ENCODE measurements at places on chromosomes 11 and 22.

GRCh38 chr11:134901542-134901941 lies 489.5 kb upstream of the B3GAT1 start:
- DNase-seq = no peak

GRCh38 chr22:50011447-50012210 lies 936 bp downstream of the IL17REL start:
- DNase-seq = no peak

DNA sequence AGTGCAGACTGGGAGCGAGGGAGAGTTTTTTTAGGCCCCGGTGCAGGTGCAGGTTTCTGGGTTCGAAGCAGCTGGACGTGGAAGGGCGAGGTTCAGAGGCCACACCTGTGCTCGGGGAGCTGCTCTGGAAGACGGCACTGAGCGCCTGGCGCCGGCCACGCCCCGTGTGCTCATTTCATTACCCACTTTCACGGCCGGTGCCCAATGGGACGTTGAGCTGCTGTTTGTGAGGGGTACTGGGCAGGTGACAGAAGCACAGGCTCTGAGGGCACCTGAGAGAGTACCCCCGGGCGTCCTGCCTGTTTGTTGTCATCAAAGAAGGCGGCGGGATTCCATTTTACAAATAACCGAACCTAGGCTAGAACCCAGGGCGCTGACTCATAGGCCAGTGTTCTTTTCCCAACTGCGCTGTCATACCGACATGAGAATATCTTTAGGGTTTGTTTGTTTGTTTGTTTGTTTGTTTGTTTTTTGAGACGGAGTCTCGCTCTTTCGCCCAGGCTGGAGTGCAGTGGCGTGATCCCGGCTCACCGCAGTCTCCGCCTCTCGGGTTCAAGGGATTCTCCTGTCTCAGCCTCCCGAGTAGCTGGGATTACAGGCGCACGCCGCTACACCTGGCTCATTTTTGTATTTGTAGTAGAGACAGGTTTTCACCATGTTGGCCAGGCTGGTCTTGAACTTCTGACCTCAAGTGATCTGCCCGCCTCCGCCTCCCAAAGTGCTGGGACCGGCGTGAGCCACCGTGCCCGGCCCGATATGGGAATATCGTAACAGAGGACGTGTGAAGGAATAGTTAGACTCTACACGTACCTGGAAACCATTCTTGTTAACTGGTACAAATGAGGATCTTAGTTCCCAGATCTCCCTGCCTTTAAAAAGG lies 16.6 kb upstream of the SPTBN2 start:
- peak; percentile 37 for DNase-seq

DNA sequence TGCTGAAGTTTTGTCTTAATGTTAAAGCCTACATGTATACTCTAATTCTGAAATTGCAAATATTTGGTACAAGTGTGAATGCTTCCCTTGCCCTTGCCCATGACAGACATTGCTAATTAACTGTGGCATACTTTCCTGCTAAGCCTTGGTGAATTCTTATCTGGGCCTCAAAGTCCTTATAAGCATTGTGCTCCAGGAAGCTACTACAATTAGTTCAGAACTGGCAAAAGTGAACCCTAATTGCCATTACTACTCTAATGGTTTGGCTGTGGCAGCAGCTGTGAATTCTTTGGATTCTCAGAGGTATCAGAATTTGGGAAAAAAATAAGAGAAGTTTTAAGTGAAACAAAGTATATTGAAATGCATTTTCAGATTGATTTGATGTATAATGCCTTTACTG lies 24.3 kb downstream of the EMSY start:
- no peak for DNase-seq

DNA sequence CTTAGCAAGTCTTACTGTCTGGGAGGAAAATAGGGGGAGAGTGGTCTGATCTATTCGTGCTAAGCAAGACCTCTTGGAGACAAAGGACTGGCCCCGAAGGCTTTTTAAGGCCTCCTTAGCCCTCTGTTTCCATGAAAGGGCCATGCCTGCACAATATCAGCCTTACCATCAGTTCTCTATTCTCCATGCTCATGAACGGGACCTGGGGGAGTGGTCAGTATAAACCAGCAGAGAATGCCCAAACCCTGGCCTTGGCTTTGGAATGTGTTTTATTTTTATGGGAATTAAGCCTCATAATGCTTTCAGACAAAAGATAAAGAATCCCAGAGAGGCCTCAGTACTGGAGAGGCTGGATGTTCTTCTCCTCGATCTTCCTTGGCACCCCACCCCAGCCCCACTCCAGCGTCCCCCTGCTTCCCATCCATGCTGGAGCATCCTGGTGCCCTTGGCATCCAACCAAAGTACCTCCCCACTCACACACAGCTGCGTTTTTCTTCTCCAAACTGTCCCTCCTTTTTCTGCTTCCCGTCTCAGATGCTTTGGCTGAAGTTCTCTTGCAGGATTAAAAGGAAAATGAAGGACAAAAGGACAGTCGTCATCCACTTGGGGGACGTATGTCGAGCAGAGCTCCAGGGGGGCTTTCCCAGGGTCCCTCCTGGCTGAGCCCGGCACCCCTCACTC lies 18.6 kb downstream of the FXYD6 start:
- no peak for DNase-seq

DNA sequence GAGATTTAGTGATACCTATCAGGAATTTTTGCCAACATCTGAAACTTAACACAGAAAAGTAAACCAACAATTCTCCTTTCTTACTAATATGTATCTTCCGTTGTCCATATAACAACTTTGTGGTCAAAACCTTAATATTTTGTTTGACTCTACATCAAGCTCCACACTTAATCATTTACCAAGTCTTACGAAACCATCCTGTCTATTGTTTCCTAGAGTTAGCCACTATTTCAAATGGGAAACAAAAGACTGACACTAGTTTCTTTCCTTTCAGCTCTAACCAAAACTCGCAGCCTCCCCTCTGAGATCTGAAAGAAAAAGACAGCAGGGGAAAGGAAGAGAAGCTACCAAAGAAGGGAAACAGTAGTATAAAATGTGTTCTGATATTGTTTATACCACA lies 26.5 kb upstream of the PRDM10 start:
- no peak for DNase-seq

GRCh38 chr11:611001-611996 lies 4.5 kb downstream of the IRF7 start:
- DNase-seq = no peak

GRCh38 chr22:23816156-23816976 lies 22.4 kb downstream of the DERL3 start:
- no peak for DNase-seq

GRCh38 chr22:20955548-20955947 lies 11.5 kb upstream of the AIFM3 start:
- no peak for DNase-seq

- DNase-seq = no peak
Observed at GRCh38 chr22:40703174-40703573, 23.9 kb downstream of the MCHR1 start.

DNA sequence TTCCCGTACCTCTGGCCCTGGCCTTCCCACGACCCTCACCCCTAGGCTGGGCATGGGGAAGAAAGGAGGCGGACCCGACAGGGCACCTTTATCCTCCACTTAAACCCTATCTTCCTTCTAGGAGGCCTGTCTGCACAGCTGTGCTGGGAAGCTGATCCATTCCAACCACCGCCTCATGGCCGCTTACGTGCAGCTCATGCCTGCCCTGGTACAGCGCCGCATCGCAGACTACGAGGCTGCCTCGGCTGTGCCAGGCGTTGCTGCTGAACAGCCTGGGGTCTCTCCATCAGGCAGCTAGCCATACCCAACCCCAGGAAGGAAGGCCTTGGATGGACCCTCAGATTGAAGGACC lies 599 bp downstream of the TIMM10B start:
- DNase-seq = no peak

- DNase-seq = no peak
Observed at GRCh38 chr11:120647681-120648080, 136.1 kb downstream of the GRIK4 start.

GRCh38 chr11:3131330-3131941 lies 33.7 kb downstream of the OSBPL5 start:
- DNase-seq = no peak

DNA sequence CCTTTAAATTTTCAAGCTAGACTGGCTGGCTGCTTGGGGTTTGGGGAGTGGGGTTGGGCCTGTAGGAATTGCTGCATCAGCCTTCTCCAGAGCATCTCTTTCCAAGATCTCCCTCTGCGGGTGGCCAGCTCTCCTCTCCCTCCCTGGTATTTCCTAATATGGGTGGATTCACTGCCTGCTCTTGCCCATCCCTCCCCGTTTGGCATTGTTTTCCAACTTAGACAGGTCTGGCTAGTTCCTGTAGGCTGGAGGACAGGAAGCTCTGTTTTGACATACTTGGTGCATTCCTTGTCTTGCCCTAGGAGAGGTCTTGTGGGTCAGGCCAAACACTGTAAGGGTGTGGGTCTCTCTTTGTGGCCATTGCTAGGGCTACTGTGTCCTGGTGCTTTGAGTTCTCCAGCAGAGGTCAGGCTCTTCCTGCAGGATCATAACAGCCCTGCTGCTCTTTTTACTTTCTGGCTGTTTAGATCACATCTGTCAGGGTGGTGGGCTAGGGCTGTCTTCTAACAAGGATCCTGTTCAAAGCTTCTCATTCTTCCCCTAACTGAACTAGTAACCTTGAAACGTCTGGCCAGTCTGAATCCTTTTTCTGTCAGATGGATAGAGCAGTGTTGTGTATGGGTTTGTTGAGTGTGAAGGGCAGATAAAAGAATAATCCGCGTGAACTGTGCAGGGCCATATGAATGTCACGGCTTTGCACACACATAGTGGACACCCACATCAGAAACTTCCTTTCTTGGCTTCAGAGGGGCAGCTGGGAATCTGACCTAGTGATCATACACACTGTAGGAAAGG lies 18.3 kb upstream of the MICALL1 start:
- no peak for DNase-seq

DNA sequence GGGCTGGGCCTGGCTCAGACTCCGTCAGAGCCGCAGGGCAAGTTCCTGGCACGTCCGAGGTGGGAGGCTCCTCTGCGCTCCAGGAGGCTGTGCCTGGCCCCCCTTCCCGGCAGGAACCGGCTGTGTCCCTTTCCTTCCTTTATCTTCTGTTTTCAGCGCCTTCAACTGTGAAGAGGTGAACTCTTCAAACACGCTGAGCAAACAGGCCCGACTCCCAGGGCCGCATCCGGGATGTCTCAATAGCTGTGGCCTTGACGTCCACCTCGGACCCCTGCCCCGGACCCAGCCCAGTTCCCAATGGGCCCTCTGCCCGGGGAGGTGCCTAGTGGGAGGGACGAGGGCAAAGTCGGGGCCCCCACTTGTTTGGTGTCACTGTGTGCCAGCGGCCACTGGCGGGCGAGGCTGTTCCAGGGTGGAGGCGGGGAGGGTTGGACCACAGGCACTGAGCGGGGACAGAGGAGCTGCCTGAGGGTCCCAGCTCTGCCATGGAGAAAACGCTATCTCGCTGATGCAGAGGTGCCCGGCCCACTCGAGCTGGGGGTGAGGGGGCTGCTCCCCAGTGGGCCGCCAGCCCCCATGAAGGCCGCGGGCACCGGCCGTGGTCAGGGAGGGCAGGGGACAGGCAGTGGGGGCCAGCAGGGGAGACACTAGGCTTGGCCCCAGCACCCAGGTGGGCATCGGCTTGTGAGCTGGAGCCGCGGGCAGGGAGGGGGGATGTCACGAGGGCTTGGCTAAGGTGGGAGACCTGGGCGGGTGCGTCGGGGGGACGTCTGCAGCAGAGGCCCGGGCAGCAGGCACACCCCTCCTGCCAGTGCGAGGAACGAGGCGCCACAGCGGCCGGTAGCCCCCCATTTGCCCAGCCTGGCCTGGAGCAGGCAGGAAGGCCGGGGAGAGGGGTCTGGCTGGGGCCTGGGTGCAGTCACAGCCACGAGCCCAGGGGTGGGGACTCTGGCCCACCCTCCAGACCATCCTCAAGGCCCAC lies 2.7 kb upstream of the MUC5B start:
- DNase-seq = no peak

GRCh38 chr22:48902983-48903650 lies 924.6 kb downstream of the BRD1 start:
- DNase-seq = no peak

DNA sequence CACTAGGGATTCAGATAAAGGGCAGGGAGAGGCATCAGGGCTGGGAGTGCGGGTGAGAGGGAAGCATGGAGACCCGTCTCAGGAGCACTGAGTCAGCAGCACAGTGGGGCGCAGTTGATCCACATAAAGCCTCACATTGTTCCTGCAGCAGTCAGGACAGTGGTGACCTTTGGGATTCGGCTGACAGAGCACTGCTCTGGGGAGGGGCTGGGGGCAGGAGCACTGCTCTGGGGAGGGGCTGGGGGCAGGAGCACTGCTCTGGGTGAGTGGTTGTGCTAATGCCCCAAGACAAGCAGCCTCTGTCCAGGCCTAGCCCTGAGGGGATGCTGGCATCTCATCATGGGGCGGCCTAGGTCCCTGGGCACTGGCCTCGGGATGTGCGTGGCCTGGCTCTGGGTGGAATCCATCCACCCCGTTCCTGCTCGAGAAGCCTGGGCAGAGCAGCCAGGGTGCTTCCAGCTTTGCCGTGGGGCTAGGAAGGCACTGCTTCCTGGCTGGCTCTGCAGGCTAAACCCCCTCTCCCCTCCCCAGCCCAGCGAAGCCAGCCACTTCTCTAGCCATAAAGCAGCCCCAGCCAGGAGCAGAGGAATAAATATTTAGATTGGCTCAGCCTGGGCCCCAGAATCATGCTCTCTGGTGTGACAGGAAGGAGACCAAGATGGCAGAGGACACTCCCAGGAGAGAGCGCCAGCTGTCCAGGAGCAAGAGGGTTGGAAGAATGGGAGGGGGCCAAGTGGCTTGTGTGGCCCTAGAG lies 7.3 kb downstream of the OAF start:
- no peak for DNase-seq

DNA sequence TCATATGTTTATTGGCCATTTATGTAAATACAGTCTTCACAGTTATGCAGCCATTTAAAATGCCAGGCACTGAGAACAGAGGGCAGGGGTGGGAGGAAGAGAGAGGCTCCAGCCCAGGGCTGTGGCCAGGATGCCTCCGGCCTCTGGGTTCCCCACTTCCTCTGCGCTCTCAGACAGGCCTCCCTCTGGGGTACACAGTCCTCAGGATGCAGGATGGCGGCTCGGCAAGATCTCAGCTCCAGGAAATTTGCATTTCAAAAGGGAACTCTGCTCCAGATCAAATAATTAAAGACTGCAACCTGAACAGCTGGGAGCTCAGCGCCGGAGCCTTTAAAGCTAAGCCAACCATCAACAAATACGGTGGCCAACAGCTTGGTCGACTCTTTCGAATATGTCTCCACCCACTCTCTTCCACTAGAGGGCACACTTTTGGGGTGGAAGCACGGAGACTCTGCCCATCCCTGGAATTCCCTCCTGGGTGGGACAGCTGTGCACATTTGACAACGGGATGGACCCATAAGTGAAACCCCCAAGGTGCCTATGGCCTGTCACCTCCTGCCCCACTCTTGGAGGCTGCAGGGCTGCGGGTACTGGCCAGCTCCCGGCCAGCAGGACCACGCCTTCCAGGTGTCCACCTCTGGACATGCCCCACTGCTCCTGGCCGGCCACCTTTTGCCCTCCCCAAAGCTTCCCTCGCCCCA lies 1044.7 kb downstream of the BRD1 start:
- DNase-seq = no peak

DNA sequence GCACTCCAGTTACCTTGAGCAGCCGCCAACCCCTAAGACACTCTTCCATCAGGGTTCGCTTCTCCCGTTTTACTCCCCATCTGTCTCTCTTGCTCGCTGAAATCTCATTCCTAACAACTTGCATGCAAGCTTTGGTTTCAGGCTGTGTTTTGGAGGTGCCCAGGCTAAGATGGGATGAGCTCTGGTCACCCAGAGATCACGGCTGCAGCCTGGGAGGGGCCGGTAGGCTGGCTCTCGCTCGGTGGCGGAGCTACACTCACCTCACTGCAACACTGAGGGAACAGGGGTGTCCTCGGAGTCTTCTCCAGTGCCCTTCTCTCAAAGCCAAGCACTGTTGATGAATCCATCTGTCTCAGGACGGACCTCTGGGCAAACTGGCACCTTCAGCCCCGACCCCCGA lies 197.5 kb downstream of the BARX2 start:
- no peak for DNase-seq

GRCh38 chr11:46238078-46238966 lies 39.1 kb upstream of the CREB3L1 start:
- DNase-seq = peak; percentile 55

Data from stimulated activated naive CD4-positive, alpha-beta T cell treated with Interleukin-2 at 50 U/mL for 16 hours (primary cell).